ENCODE measurements at places on chromosomes 5 and 9.

- no peak for DNase-seq
Observed at GRCh38 chr9:101362450-101362849, 22.4 kb downstream of the BAAT start.

- DNase-seq = peak; percentile 9
Observed at GRCh38 chr9:35526087-35526801, 36.3 kb downstream of the RUSC2 start.

GRCh38 chr5:134240421-134240962 is 14.6 kb upstream of the PPP2CA start:
- DNase-seq = no peak

GRCh38 chr5:177132136-177133095 is 1.2 kb upstream of the NSD1 start:
- no peak for DNase-seq

DNA sequence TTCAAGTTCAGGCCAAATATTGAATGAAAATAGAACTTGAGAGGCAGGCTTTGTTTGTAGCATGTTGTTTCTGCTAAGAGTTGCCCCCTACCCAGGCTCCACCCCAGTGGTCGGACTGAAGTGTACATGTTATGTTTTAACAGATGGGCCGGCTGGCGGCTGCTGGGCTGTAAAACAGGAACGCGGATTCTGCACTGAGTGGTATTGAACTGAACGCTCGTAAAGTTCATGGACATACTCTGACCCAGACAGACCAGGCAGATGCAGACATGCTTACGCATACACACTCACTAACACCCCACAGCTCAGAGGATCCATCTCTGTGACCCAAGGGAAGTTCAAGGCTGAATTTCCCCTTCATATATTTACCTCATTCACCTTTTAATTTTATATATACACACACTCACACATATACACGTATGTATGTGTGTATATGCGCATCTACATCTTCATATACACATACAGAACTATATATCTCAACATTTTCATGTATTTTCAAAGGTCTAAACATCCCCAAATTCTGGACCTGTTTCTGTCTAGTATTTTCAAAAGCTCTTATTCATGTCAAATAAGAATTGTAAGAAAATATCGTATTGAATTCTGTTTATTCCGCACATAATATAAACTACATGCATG is 1.4 kb downstream of the MARCHF3 start:
- DNase-seq = no peak

GRCh38 chr5:131389096-131389868 is 125.4 kb downstream of the CDC42SE2 start:
- DNase-seq = no peak

DNA sequence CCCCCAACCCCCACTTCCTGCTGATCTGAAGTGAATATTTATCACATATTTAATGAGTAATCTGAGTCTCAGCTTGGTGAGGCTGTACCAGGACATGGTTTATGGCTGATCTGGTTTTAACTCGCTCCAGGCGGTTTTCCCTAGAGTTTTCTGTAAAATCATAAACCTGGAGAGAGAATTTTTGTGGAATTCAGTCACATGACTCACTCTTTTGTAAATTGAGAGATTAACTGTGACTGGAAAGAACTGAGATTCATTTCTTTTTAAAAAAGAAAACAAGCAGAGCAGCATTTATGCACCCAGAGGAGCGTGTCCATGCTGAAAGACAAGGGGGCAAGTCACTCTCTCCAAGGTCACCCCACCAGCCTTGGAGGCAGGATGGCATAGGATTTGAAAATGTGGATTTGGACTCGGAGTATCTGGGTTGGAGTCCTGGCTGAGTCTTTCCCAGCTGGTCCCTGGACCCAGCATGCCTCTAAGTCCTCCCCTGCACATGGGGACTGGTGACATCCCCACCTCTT is 81.8 kb downstream of the ZNF618 start:
- no peak for DNase-seq

DNA sequence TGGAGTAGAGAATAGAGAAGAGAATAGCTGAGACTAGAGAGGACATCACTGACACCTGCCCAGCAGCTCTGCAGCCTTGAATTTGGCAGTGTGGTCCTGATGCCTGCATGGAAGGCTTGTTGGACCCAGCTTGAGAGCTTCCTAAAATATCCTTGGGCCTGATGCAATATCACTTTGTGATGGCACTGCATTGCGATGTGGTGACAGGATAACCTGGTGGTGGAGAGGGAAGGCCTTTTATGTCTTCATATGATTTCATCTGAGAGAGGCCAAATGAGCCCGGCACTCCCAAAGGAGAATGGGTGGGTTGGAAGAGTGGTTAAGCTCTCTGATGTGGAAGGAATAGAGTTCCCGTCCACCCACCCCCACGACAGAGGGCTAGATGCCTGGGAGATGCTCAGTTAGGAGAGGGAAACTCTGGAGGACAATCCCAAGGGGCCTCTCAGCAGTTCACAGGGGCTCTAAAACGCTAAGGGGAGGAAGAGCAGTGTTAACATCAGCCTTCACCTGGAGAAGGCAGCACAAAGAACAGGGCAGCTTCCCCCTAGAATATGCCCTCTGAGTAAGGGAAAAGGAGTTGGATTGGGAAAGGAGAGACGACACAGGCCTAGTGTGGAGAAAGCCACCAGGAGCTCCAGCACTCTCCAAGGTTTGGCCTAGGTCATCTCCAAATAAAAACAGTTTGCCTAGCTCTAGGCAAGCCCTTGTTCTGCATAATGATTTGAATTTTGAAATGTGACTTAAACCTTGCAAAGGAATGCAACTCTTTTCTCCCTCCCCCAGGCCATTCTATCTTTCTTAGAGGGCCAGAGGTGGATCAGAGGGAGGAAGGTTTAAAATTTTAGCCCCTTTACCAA is 99.8 kb upstream of the SSBP2 start:
- no peak for DNase-seq

- DNase-seq = no peak
Observed at GRCh38 chr5:117060099-117060498, 485.5 kb upstream of the SEMA6A start.

- DNase-seq = no peak
Observed at GRCh38 chr9:92520837-92521236, 15.0 kb downstream of the ECM2 start.

DNA sequence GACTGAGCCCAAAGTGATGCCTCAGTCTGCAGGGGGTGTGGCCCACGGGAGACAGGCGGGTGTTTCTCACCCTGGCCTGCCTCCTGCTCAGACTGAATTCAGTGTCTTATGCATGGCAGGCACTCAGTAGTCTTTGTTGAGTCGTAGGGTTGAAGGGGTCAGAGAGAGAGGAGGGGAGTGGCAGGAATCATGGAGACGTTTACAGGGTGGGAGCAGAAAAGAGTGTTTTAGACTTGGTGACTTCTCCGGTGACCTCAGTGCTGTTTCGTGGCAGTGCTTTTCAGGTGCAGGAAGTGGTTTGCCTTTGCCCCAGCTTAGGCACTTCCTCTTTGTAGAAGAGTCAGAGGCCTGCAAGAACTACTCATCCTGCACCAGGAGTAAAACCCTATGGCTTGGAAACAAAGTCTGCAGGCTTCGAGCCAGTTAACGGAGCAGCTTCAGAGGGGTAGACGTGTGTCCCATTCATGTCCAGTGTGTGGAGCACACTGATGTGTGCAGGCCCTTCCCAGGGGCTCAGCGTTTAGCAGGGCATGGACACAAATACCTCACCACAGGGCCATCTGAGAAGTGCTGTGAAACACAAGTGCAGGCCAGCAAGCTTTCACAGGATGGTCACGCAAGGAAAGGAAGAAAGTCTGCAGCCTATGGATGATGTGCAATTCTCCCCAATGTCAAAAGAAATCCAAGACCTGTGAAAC is 24.5 kb upstream of the SEMA4D start:
- peak; percentile 78 for DNase-seq

DNA sequence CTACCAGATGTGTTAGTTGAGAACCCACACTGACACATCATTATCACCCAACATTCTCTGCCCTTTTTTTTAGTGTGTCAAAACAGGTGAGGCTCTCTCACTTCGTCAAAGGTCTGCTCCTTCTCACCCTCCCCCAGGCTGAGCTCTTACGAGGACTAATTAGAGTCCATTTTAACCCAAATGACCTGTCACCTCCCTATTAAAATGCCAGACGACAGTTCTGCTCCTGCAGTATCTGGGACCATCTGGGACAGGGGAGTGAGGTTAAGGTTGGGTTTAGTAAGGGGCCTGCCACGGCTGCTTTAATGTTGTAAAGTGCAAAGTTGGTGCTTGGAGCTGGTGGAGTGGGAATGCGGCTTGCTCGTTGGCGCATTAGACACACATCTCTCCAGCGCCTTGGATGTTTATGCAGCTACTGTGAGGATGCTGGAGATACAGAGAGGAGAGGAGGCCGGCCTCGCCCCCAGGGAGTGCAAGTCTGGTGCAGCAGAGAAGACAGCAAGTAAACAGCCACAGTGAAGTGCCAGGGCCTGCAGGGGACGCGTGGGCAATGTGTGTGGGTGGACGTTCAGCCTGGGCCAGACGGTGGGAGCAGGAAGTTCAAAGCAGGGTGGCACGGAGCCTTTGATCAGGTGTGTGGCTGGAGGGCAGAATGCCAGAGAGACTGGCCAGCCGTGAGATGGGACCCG is 96.2 kb downstream of the C9orf50 start:
- no peak for DNase-seq
